ENCODE measurements at places on chromosomes 1 and 21.
A peak's percentile ranks its signal among the peaks of the same experiment; 100 is the strongest.

DNA sequence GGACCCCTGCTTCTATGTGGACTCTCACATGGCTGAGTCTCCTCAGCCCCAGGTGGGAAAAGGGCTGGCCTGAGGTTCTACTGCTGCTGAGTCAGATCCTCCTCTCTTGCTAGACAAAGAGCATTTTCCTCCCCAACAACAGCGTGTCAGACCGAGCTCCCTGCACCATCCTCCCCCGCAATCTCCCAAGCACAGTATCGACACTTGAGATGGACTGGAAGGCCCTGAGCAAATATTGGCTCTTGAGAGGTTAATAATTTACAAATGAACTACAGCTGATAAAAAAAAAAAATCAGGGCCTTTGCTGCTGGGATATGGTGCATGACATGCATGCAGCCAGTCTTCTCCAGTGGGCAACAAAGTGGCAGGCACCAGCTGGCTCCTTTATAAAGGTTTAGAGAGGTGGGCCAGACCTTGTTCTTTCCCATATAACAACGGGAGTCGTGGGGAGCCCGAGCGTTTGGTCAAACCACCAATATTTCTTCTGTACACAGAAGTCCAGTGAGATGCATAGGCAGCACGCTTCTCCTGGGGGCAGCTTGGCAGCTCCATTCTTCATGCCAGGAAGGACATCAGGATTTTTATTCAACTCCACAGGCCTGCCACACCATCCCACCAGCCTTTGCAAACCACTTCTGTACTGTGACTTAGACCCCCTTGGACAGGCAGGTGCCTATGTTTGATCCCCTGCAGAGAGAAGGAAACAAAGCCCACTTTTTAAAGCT is 55.4 kb upstream of the CAMK1G start:
- DNase-seq, result no peak

DNA sequence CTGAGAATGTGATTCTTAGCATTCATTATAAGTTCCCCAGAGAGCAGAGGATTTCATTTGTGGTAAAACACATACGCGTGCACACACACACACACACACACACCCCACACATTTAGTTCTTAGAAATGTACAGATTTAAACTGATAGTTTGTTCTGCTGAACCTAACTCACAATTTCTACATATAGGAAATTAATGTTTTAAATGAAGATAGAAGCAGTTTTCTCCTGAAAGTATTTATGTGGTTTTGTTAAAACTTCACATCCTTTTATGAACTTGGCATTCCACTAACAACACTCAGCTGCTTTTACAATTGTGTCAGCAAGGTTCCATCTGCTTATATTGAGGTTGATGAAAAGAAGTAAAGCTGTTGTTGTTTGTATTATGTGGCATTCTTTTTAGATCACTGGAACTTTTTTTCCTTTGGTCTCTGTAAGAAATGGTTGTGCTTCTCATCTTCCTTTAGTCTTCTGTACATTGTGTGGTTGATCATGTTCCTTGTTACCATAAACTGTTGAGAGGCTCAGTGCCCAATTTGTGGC is 41.6 kb downstream of the AK4 start:
- no peak for DNase-seq

DNA sequence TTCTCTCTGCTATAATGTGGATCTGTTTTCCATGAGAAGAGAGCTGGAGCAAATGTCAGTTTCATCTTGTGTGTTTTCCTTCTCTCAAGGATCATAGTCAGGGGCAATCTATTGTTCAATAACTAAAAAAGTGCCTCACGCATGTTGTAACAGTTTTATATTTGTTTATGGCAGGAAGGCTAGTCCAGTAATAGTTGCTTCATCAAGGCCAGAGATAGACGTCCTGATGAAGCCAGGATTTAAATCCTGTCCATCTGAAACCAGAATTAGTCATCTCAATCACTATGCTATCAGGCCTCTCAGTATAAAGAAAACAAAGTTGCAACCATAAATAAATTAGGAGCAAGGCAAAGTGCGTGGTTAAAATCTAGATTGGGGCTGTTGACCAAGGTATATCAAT is 30.2 kb upstream of the DUSP10 start:
- DNase-seq, result no peak

DNA sequence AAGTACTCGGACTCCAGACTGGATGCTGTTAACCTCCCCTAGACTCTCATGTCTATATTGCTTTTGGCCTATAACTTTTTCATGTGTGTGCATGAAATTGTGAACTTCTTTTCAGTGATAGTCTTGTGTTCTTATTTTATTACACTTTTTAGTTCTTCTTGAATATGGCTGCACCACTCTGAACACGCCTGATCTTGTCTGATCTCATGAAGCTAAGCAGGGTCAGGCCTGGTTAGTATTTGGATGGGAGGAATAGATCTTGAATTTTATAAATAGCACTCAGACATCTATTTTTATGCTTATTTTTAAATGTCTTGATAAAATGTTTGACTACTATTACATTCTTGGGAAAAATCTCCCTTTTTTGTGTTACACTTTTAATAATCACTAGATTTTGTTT is 22.4 kb downstream of the TCP10L start:
- DNase-seq, result no peak

DNA sequence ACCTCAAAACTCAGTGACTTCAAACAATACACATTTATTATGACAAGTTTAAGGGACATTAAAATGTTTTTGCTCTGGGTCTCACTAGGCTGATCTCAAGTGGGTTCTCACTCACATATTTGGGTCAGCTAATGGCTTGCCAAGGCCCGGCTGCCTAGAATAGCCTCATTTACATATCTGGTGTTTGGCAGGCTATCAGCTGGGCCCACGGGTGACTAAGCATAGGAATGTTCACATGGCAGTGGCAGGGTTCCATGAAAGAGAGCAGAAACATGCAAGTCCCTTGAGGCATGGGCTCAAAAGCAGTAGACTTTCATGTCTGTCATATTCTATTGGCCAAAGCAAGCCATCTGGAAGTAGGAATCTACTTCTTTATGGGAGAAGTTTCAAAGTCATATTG is 492.6 kb downstream of the KCNT2 start:
- DNase-seq, result peak; percentile 20

- peak; percentile 98 for DNase-seq
These were observed 70.3 kb downstream of the SERINC2 start for GRCh38 chr1:31483012-31483946.

DNA sequence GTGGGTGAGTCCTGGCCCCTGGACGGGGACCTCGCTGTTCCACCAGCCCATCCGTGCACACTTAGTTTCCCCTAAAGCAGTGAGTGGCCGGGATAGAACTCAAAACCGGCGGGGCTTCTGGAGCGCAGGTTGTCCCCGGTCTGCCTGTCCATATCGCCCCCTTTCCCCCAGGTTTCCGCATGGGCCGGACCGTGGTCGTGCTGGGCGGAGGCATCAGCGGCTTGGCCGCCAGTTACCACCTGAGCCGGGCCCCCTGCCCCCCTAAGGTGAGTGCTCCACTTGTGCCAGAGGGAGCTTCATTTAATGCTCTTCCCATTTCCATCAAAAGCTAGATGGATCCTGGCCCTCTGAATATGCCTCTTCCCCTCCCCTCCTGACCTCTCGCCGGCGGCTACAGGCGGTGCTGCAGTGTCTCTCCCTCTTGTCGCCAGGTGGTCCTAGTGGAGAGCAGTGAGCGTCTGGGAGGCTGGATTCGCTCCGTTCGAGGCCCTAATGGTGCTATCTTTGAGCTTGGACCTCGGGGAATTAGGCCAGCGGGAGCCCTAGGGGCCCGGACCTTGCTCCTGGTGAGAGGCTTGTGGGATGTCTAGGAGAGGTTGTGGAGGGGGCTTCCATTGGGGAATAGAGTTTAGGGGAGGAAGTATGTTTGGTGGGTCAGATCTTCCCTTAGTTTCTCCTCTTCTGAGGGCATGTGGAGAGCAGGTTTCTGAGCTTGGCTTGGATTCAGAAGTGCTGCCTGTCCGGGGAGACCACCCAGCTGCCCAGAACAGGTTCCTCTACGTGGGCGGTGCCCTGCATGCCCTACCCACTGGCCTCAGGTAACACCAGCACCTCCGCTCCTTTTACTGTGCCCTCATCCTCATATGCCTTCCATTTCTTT is 683 bp downstream of the PPOX start:
- peak; percentile 22 for DNase-seq

DNA sequence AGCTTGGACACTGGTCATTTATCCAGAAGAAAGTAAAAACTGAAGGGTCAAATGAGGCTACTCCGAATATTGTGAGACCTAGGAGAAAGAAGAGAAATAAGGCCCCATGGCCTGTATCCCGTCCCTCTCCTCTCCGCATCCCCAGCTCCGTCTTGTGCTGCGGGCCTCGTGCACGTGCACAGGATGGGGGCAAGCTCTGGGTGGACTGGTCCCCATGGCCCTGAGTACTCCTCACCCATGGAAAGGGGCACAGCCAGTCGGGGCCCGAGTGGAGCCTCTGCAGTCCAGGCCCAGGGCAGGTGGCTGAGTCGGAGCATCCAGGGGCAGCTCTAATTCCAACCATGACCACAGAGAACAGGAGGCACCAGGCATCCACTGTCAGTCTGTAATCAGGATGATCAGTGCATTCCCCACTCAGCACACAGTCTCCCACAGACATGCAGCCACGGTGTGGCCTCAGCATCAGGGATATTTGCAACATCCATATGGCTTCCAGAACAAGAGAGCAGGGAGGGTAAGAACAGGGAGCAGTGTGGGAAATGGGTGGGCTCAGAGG is 12.5 kb upstream of the OLIG1 start:
- no peak for DNase-seq

- DNase-seq, result no peak
These were observed 837 bp upstream of the C1QB start for GRCh38 chr1:22651941-22652856.

DNA sequence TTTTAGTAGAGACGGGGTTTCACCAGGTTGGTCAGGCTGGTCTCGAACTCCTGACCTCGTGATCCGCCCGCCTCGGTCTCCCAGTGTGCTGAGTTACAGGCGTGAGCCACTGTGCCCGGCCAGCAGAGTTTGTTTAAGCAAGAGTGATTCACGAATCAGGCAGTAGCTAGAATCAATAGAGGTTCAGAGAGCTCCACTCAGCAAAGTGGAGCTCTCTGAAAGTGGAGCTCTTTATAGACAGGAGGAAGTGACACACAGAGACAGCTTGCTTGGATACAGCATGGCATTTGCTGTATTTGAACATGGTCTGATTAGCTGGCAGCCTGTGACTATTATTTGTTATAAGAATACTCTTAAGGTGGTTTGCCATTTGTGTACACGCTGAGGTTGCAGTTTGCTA is 27.1 kb upstream of the CD34 start:
- DNase-seq, result no peak

DNA sequence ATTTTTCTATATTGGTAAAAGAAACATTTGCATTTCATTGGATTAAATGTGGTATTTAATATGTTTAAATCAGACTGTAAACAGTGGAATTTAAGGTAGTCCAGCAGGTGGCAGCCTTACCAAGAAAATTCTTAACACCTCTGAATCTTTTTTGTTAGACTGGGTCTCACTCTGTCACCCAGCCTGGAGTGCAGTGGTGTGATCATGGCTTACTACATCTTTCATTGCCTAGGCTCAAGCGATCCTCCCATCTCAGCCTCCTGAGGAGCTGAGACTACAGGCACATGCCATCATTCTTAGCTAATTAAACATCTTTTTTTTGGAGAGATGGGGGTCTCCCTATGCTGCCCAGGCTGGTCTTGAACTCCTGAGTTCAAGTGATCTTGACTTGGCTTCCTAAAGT is 98.8 kb downstream of the RABGAP1L start:
- DNase-seq, result peak; percentile 40

DNA sequence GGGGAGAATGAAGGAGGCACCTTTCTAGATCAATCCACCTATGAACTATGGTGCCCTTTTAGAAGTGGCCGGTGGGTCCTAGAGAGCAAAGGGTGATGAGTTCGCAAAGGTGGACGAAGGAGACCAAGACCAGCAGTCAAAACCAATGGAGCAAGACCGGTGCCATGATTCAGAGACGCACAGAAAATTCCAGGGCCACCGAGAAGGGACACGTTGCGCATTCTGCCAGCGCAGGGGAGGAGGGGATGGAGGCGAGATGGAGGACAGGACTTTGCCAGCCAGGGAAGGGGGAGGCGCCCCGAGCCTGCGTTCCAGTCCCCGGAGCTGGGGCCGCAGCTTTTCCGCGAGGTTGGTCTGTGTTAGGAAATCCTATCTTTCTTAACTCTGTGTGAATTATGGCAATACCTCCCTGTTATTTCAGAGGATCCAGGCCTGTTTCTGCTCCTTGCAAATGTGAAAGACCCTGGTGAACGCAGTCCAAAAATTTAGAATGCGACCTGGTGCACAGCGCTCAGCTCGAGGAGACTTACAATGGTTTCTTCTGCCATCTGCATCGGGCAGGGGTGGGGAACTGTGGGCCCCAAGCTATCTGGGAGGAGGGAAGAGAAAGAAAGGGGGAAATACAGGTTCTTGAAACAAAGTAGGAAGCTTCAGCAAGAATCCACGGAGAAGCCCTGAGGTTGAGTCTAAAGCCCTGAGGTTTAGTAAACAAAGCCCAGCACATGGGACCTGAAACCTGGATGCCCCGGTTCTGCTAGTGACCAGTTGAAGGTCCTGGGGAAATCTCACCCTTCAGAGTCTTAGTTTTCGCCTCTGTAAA is 129.4 kb downstream of the MRPS6 start:
- no peak for DNase-seq

GRCh38 chr1:21490774-21491487 is 18.3 kb upstream of the ALPL start:
- DNase-seq, result no peak

DNA sequence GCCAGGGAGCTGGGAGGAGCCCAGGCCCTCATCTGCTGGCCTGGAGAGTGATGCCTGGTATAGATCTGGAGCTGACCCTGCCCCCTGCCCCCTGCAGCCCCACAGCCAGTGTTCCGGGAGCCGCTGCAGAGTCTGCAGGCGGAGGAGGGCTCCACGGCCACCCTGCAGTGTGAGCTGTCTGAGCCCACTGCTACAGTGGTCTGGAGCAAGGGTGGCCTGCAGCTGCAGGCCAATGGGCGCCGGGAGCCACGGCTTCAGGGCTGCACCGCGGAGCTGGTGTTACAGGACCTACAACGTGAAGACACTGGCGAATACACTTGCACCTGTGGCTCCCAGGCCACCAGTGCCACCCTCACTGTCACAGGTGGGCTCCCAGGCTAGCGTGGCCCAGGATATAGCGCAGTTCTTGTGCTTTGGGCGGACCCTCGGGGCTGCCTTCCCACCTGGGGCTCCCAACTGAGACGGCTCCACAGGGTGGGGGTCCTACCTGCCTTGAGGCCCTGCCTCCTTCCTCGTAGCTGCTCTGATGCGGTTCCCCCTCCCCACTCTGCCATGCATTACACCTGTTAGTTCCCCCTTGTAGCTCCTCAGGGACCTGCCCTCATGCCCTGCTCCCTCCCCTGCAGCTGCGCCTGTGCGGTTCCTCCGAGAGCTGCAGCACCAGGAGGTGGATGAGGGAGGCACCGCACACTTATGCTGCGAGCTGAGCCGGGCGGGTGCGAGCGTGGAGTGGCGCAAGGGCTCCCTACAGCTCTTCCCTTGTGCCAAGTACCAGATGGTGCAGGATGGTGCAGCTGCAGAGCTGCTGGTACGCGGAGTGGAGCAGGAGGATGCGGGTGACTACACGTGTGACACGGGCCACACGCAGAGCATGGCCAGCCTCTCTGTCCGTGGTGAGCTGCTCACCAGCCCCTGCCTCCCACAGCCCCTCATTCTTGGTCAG is 98.7 kb downstream of the OBSCN start:
- peak; percentile 80 for DNase-seq
